ENCODE measurements at places on chromosomes 12 and 14.

DNA sequence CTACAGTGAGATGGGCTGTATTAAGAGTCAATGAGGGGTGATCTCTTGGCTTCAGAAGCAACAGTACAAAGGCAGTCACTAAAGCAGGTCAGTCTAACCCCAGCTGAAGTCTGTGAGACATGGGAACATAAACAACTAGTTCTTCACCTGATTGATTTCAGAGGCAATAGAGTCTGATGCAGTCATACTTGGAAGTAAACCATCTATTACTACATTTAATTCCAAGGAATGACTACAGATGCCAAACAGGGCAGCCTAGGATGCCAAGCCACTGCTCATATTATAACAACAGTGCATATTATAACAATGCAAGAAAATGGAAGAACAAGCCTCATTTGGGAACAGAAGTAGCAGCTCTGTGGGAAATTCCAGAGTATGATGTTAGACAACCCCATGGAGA, 35.8 kb downstream of the GRIN2B start:
- DNase-seq, result no peak

GRCh38 chr12:45611061-45611460, 118.4 kb upstream of the ARID2 start:
- no peak for DNase-seq

DNA sequence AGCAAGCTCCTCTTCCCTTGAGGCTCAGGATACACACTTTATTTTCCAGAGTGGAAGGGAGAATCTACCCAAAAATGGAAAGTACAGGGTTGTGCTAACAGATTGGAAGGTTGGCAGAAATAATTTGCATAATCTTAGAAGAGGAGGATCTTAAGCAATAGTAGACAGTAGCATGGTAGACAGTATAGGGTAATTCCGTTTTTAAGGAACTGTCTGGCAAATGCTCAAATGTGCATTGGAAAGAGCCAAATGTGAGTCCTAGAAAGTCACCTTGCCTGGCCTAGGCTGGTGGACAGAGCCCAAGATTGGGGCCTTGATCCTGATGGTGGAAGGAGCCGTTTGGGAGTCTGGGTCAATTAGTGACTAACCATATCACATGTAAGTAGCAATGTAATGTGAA, 13.1 kb upstream of the CARMIL3 start:
- DNase-seq, result no peak

DNA sequence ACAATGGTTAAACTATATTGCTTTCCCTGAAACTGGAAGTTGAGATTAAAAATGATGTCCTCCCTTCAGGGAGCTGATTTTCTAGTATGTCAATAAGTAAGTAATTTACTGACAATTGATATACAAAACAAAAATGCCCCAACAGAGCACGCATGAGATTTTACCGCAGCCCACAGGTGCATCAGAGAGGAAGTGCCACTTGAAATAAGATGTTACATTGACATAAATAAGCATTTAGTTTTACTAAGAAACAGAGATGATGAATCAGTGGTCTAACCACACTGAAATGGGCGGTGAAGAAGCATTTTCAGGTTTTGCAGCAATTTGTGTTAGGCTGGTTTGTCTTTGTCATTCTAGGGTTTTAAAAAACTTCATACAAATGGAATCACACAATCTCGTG, 8.8 kb upstream of the CLECL1 start:
- no peak for DNase-seq

DNA sequence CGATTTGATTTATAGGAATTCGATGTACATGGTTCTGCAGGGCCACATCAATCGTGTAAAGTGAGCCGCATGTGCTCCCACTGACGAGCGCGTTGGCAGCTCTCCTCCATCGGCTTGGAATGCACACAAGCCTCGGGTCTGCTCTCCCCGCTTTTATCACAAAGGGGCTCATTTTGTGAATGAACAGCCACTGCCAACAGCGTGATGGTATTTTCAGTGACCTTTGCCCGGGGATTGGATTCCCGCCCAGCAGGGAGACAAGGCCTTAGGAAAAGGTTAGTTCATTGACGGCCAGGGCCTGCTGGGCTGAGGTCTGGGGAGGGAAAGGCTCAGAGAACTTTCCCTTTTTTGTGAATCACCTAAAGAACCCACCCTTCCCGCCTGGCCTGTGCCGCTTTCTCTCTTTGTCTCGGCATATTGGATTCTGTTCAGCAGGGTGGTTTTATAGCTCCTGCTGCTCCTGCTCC, 232.1 kb downstream of the MSRB3 start:
- DNase-seq, result no peak

- DNase-seq, result no peak
Measured at GRCh38 chr12:106282457-106283097, 20.0 kb upstream of the TCP11L2 start.

- no peak for DNase-seq
Measured at GRCh38 chr14:58341152-58341748, 42.9 kb downstream of the ARID4A start.

DNA sequence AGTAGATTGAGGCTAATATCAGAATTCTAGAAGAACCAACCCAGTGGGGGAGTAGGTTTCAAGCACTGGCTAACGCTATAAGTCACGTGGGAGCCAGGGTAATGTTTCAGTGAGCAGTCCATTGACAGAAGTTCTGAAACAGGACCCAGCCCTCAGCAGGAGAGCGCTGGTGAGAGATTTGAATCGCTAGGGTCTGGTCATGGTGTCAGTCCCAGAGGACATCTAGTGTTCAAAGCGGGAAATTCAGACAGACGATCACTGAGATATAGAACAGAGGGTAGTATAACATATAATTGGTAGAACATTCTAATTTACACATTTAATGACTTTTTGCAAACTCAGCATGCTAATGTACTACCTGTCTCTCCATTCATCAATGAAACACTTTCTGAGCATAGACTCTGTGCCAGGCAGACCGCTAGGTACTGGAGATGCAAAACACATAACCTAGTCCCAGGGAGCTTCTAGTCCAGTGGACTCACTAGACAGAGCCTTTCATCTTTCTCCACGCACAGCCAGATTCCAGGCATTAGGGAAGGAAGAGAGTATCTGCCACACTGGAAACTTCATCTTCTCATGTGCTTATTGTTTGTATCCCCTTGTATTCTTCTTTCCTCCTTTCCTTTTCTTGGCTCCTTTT, 35.4 kb upstream of the RNASE3 start:
- peak; percentile 66 for DNase-seq

DNA sequence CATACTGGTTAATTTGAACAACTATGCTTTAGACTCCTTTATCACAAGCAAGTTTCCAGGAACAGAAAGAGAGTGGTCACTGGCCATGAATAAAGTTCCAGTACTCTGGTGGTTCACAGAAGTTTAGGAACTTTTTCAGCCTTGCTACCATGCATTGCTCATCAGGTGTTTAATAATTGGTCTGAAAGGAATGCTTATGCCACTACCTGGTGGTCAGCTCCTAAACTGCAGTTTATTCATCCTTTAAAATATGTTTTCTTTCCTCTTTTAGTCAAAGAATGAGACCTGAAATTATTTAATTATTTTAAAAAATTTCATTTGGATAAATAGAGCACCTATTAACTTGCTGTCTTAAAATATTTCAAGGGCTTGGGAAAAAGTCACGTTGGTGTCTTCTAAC, 260.1 kb upstream of the OR4E1 start:
- DNase-seq, result no peak

- DNase-seq, result no peak
Measured at GRCh38 chr12:119594772-119595445, 1.3 kb downstream of the TMEM233 start.

GRCh38 chr14:72745991-72746980, 147.6 kb downstream of the DPF3 start:
- DNase-seq, result no peak
